ENCODE measurements at places on chromosomes 3 and 15.

DNA sequence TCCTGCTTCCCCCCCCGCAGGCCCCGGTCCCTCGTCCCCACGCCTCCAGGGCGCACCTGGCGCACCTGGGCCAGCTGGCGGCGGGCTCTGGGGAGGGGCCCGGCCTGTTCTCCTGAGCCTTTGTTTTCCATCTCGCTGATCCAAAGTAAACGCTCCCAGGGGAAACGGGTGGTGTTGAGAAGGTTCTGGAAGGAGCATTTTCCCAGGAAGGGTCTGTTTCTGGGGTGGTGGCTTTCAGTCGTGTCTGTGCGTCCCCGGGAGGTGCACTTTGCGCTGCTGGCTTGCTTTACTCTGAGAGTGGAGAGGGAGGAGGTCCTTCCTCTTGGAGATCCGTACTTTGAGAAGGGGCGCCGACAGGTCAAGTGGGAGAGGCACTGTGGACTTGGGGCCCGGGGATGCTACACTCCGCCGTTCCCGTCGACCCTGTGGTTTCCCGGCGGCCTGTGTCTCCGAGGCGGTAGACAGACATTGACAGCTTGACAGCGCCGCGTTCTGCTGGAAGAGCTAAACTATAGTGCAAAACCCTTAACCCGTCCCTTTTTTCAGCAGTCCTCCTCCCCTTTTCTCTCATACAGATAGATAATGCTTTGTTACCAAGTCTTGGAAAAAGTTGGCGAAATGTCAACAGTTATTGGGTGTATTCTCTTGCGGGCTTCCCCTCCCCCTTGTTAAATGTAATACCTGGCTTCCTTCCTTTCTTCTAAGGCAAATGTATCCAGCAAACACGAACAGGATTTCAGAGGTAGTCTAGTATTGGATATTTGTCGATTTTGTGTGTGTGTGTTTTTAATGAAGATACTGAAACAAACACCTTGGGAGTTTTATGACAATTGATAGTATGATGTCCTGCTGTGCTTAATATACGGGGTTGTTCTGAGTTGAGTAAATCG is 6.5 kb downstream of the TPM1 start:
- H3K27me3 ChIP-seq, result no peaks in the 10 kb centered on the region
- H3K36me3 ChIP-seq, result peaks cover 40% of the 10 kb centered on the region
- H3K4me3 ChIP-seq, result peak overlapping the region; percentile 86
- peak overlapping the region; percentile 90 for H3K27ac ChIP-seq
- DNase-seq, result no peak

GRCh38 chr15:62896969-62897486 is 145.5 kb upstream of the TPM1 start:
- H3K27me3 ChIP-seq, result no peaks in the 10 kb centered on the region
- H3K27ac ChIP-seq, result peak overlapping the region; percentile 93
- H3K4me1 ChIP-seq, result peaks cover 64% of the 10 kb centered on the region
- peak overlapping the region; percentile 79 for H3K4me3 ChIP-seq
- peak; percentile 83 for DNase-seq
- H3K36me3 ChIP-seq, result no peaks in the 10 kb centered on the region

- peaks cover 4% of the 10 kb centered on the region for H3K4me1 ChIP-seq
- no peaks in the 10 kb centered on the region for H3K36me3 ChIP-seq
- H3K4me3 ChIP-seq, result no peak overlapping the region
- H3K27me3 ChIP-seq, result peaks cover 67% of the 10 kb centered on the region
- no peak overlapping the region for H3K27ac ChIP-seq
These were observed 152.8 kb upstream of the GOLGA6L4 start for GRCh38 chr15:84082739-84083138.

DNA sequence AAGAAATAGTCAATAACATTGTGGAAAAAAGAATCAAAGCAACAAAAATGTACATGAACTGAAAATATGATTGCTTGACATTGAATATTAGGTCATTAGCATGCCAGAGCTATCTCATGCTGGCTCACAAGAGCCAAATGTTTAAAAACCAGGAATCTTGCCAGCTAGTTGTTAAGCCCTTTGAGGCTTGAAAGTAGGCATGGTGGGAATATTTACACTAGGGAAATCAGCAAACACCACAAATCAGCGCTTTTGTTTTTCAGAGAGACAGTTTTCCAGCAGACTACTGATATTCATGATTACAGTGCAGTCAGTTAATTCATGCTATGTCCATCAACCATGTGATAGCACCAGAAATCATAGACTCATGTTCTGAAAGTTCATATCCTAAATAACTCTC is 144.8 kb downstream of the ARPP21 start:
- H3K27ac ChIP-seq, result no peak overlapping the region
- H3K27me3 ChIP-seq, result peaks cover 30% of the 10 kb centered on the region
- no peak overlapping the region for H3K4me3 ChIP-seq
- no peaks in the 10 kb centered on the region for H3K36me3 ChIP-seq
- peaks cover 9% of the 10 kb centered on the region for H3K4me1 ChIP-seq
- DNase-seq, result no peak

- no peak for DNase-seq
- no peak overlapping the region for H3K27ac ChIP-seq
- H3K4me1 ChIP-seq, result peaks cover 75% of the 10 kb centered on the region
These were observed 52.0 kb downstream of the SMAD3 start for GRCh38 chr15:67117370-67117769.

DNA sequence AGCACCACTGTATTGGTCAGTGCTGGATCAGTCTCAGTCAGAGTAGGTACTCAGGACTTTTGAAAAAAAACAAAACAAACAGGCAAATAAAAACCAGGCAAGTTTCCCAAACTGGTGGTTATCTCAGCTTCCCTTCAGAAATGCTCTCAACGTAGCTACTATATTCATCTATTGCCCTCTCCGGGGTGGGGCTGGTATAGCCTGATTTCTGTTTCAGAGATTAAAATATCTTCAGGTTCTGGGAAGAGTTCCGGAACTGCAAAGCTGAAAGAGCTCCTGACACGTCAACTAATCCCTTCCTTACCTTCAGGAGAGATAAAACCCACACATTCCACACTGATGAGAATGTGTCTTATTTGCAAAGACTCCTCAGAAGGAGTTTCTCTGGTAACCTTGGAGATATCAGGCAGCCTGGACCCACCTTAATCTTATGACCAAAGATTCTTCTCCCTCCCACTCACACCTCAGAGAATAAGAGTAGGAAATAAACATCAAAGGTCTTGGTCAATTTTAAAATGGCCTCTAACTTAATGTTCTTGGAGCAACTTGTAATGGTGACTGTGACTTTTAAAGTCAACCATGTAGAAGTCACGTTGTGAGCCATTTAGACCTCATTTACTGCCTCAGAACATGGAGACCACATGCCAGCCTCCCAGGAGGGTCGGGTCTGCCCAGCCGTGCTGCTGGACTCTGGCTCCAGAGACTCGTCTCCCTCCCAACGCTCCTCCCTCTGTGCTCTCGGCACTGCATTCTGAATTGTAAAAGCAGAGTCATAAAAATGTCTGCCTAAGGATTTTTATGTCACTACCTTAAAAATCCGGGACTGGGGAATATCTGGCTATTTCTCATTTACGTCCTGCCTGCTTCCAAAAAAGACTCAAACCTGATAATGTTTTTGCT is 53.8 kb downstream of the CDCP1 start:
- H3K27me3 ChIP-seq, result no peaks in the 10 kb centered on the region
- no peak for DNase-seq
- peaks cover 4% of the 10 kb centered on the region for H3K36me3 ChIP-seq

GRCh38 chr3:134351427-134351826 is 22.8 kb downstream of the AMOTL2 start:
- peak overlapping the region; percentile 34 for H3K4me3 ChIP-seq
- H3K27me3 ChIP-seq, result no peaks in the 10 kb centered on the region
- DNase-seq, result no peak

DNA sequence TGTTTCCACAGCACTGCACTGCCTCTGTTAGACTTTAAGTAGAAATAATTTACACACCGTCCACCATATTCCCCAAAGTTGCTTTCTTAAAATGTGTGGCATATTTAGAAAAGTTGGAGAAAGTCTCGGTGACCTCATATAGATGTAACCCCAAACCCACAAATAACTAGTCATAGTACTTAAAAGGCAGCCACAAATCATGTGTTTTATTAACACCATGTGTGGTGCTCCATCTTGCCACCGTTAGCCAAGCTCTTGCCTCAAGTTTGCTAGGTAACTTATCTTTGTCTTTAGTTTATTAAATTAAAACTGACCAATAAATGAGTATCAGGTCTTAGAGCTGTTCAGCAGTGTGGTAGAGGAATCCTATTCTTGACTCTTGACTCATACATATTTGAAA is 257.9 kb downstream of the UBE2E2 start:
- H3K36me3 ChIP-seq, result peaks cover 5% of the 10 kb centered on the region
- DNase-seq, result no peak
- no peak overlapping the region for H3K27ac ChIP-seq
- H3K4me1 ChIP-seq, result peaks cover 16% of the 10 kb centered on the region

DNA sequence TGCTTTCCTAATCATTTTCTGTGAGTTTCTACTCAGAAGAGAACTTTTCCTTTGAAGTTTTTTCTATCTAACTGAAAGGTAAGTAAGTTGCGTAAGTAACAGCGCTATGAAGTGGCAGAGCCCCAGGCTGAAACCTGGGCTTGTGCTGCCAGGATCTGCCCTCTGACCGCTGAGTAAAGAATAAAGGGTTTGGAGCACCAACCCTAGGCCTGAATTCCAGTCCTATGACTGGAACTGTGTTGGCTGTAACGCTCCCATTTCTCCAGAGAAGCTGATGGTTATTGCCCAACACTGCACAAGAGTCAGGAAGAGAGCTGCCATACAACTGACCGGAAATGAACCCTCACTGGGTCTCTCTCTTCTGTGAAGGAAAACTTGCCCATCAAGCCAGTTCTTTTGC is 87.0 kb downstream of the FOXB1 start:
- peaks cover 68% of the 10 kb centered on the region for H3K27me3 ChIP-seq
- DNase-seq, result no peak
- peak overlapping the region; percentile 68 for H3K27ac ChIP-seq
- H3K4me1 ChIP-seq, result peaks cover 12% of the 10 kb centered on the region
- H3K4me3 ChIP-seq, result peak overlapping the region; percentile 9

- no peak for DNase-seq
- no peaks in the 10 kb centered on the region for H3K36me3 ChIP-seq
- H3K27me3 ChIP-seq, result no peaks in the 10 kb centered on the region
- H3K4me3 ChIP-seq, result no peak overlapping the region
- no peak overlapping the region for H3K27ac ChIP-seq
These were observed 96.0 kb upstream of the PPP2R3A start for GRCh38 chr3:135869439-135870105.

GRCh38 chr15:96316953-96317629 is 13.4 kb upstream of the NR2F2 start:
- H3K27ac ChIP-seq, result peak overlapping the region; percentile 90
- peak overlapping the region; percentile 82 for H3K4me3 ChIP-seq
- no peaks in the 10 kb centered on the region for H3K36me3 ChIP-seq
- H3K27me3 ChIP-seq, result peaks cover 31% of the 10 kb centered on the region
- peaks cover 42% of the 10 kb centered on the region for H3K4me1 ChIP-seq

DNA sequence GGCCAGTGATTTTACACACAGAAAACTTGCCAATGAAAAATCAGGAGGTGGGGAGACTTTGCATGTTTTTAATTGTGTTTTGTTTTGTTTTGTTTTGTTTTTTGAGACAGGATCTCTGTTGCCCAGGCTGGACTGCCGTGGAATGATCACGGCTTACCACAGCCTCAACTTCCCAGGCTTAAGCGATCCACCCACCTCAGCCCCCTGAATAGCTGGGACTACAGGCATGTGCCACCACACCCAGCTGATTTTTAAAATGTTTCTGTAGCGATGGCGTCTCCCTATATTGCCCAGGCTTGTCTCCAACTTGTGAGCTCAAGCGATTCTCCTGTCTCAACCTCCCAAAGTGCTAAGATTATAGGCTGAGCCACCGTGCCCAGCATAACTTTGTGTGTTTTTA is 46.0 kb downstream of the MEIS2 start:
- H3K27ac ChIP-seq, result peak overlapping the region; percentile 25
- DNase-seq, result no peak
- H3K4me3 ChIP-seq, result no peak overlapping the region
- no peaks in the 10 kb centered on the region for H3K27me3 ChIP-seq
- H3K4me1 ChIP-seq, result peaks cover 38% of the 10 kb centered on the region

DNA sequence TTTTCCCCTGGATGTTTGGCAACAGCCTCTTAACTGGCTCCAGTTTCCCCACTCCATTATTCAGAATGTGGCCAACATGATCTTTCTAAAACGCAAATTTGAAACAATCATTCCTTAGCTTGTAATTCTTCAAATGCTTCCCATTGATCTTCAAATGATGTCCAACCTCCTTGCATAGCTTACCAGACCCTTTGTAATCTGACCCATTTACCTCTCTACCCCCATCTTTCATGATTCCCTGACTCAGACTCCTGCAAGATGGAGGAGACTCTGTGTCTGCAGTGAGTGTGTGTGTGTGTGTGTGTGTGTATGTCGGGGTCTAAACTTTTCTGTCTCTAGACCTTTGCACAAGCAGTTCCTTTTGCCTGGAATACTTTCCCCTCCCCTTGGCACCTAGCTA is 515.7 kb upstream of the PROK2 start:
- DNase-seq, result no peak
- no peaks in the 10 kb centered on the region for H3K36me3 ChIP-seq
- H3K4me1 ChIP-seq, result peaks cover 60% of the 10 kb centered on the region
- H3K27ac ChIP-seq, result no peak overlapping the region

DNA sequence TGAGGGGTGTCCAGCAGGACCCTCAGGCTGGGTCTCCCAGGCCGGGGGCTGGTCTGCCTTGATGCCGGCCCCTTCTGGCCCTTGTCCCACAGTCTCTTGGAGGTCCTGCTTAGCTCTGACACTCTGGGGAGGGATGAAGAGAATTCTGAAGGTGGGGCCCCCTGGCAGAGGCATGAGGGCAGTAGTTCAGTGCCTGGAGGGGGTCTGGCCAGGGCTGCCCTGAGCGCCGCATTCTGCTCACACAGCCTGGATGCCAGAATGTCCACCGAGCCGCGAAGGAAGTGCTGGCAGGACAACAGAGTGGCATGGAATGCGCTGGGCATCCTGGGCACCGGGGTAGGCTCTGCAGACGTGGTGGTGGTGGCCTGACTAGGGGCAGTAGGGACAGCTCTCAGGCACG is 55.5 kb downstream of the SMAD6 start:
- H3K36me3 ChIP-seq, result peaks cover 17% of the 10 kb centered on the region
- DNase-seq, result no peak
- no peak overlapping the region for H3K4me3 ChIP-seq

- no peak overlapping the region for H3K4me3 ChIP-seq
- H3K27me3 ChIP-seq, result no peaks in the 10 kb centered on the region
- peaks cover 10% of the 10 kb centered on the region for H3K36me3 ChIP-seq
- peaks cover 42% of the 10 kb centered on the region for H3K4me1 ChIP-seq
- H3K27ac ChIP-seq, result no peak overlapping the region
- no peak for DNase-seq
These were observed 8.3 kb downstream of the MSL2 start for GRCh38 chr3:136187868-136188267.

GRCh38 chr3:128050597-128050996 is 1.6 kb upstream of the SEC61A1 start:
- no peak for DNase-seq
- H3K4me3 ChIP-seq, result no peak overlapping the region
- peaks cover 19% of the 10 kb centered on the region for H3K36me3 ChIP-seq
- H3K27me3 ChIP-seq, result peaks cover 20% of the 10 kb centered on the region

DNA sequence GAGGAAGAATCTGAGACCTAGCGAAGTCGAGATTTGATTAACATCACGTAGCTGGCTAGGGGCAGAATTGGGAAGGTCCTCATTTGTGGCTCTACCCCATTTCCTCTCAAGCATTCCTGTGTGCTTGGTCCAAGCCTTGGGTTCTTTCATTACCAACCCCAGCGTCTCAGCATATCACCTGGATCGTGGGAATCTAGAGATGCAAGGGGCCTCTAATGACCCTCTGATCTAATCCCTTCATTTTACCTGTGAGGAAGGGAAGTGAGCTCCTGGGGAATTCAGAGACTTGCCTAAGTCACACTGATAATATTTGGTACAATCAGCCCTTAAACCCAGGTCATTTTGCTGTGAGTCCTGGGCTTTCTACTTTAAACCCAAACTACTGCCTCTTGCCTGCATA is 2.0 kb downstream of the GPR87 start:
- H3K4me1 ChIP-seq, result no peaks in the 10 kb centered on the region
- H3K27me3 ChIP-seq, result no peaks in the 10 kb centered on the region
- peak overlapping the region; percentile 80 for H3K4me3 ChIP-seq
- DNase-seq, result no peak
- H3K36me3 ChIP-seq, result no peaks in the 10 kb centered on the region
- H3K27ac ChIP-seq, result peak overlapping the region; percentile 97
